ENCODE measurements at places on chromosomes 1 and 21.

GRCh38 chr1:59767119-59767518 lies 47.6 kb upstream of the HOOK1 start:
- DNase-seq, result no peak

DNA sequence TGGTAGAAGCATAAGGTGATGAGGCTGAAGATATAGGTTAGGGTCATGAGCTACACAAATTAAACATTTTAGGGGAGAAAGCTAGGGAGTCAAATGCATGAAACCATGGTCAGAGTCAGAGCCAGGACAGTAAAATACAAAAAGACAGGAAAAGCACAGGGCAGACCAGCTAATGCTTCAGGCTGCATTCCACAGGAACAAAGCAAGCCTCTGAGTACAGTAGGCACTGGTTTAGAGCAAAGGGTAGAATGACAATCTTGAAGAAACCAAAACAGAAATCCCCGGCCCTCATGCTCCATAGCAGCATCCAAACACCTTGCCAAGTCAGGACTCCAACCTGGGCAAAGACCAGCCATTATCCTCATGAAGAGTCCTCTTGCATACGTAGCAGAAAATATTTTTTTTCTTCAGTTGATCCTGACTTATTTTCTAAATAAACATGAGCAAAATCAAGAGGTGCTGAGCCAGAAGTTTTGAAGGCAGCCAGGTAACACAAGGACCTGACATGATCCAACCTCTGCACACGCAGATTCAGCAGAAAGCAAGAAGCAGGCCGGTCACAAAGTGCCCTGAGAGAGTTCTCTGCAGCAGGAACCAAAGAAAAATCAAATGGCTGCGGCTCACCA lies 273.1 kb downstream of the TTLL7 start:
- DNase-seq, result no peak

DNA sequence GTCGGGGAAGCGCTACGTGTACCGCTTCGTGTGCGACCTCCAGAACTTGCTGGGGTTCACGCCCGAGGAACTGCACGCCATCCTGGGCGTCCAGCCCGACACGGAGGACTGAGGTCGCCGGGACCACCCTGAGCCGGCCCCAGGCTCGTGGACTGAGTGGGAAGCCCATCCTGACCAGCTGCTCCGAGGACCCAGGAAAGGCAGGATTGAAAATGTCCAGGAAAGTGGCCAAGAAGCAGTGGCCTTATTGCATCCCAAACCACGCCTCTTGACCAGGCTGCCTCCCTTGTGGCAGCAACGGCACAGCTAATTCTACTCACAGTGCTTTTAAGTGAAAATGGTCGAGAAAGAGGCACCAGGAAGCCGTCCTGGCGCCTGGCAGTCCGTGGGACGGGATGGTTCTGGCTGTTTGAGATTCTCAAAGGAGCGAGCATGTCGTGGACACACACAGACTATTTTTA lies 17.1 kb downstream of the ETS2 start:
- peak; percentile 16 for DNase-seq

DNA sequence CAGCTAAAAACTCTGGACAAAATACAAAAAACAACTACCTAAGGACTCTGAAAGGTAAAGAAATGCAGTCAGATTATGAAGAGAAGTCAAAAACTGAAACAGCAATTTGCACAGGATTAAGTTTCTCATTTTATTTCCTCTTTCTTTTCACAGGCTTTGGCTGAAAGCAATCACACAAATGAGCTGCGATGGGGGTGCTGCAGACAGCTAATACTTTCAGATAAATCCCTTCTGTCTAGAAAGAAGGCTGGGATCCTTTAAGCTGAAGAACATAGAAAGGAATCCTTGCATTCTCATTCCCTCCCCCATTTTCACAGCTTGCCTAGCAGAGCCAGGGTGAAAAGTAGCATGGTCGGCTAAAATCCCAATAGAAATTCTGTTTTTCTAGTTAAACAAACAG lies 32.0 kb upstream of the PRDX6 start:
- DNase-seq, result no peak

DNA sequence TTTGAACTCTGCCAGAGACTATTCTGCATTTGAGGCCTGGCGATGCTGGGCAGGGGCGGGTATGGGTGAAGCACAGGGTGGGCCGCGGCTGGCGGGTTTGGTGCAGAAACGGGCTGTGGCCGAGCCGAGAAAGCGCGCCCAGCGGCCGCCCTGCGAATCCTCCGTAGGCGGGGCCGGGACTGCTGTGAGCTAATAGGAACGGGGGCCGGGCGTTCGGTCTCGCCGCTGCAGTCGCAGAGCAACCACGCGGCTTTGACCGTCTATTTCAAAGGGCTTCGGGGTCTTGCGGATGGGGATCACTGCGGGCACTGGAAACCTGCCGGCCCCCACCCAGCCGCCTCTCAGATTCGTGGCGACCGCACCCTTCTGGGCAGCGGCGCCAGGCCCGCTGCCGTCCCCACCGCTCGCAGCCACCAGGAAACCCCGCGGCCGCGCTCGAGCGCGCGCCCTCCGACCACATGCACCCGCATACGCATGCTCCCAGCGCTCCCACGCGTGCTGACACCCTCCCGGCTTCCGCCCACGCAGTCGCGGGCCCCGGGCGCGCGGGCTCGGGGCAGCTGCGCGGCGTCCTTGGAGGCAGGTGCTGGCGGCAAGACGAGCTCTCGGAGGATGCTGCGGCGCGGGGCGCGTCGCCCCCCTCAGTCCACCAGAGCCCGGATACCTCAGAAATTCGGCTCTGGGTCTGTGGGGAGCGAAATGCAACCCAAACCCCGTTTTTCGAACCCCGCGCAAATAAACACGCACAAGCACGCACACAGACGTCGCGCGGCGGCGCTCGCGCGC lies 32.6 kb downstream of the DNTTIP2 start:
- DNase-seq, result peak; percentile 85

GRCh38 chr1:58852731-58853485 lies 69.1 kb upstream of the JUN start:
- no peak for DNase-seq

- DNase-seq, result no peak
Observed at GRCh38 chr1:56773341-56774066, 45.7 kb downstream of the FYB2 start.

Data from myocyte (in vitro differentiated cells).